Caki2 (cell line): ENCODE measurements at places on chromosomes 11 and 22.
A peak's percentile ranks its signal among the peaks of the same experiment; 100 is the strongest.

DNA sequence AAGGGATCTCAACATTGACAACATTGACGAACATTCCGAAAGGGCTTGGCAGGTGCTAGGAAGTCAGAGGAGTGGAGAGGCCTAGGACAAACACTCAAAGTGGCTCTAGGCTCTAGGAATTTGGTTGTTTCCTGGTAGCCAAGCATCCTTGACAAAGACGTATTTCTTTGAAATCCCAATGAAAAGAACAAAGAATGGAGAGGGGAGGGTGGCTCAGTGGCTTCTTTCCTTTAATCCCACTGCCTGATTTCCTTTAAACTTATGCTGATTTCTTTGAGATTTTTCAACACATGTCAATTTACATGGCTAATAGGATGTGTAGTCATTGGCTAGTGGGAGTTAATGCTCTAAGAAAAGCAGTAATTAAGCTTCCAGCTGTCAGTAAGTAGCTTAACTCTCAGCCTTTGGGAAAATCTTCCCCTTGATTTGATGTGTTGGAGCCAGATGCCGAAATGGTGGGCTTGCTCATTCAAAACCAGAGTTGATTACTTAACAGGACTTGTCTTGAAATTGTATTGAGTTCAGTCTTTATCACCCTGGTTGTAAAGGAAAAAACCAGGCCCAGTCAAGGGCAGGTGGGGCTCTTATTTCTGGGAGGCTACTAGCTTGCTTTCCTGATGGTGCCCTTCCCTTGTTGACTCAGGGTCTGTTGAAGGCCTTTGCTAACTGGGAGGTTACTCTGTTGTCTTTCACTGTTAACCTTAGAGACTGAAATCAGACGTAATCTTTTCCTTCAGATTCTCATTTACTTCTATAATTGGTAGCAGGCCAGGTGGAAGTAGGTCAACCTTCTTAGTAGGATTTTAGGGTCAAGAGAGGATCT lies 44.6 kb upstream of the SORL1-AS1 start:
- DNase-seq: no peak

GRCh38 chr11:47413908-47414684 lies 5.7 kb downstream of the SLC39A13 start:
- DNase-seq: no peak

DNA sequence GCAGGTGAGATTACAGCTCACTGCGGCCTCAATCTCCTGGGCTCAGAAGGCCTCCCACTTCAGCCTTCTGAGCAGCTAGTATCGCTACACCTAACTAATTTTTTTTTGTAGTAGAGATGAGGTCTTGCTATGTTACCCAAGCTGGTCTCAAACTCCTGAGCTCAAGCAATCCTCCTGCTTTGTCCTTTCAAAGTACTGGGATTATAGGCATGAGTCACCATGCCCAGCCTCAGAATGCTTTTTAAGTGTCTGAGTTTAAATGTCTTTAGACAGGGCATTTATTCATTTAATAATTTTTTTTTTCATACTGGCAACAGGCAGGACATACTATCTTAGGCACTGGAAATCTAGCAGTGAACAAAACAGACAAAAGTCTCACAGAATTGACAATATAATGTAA lies 27.7 kb downstream of the LRP4 start:
- no peak for DNase-seq

DNA sequence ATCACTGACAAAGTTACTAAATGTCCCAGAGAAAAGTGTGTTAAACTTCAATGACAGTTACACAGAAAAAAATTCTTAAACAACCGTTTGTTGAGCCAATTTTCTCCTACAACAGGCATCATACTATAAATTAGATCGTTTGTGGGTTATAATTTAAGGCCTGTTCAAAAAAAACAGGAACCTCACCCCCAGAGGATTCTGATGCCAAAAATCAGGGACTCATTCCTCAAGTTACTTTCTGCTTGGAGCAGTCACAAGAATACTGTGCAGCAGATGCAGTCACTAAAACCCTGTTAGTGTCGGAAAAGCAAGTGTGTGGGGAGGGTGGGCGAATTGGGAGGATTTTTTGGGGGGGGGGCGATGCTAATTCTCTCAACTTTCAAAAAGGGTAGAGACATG lies 657 bp downstream of the CWC15 start:
- DNase-seq: no peak

DNA sequence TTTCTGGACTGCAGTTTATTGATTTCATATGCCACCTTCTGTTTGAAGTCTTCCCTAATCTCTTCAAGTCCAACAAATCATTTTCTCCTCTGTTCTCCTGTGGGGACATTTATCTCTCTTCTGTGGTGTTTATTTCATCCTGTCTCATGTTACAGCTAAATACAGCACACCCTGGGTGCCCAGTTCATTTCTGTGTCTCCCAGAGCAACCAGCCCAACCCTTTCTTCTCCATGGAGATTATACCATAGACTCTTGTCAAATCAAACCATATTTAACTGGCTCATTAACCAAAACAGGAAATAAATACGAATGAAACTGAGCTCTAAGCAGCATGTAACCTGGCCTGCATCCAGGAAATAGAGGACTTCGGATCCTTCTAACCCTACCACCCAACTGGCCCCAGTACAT lies at the start of gene MS4A8:
MS4A8 (plus strand) TSS at position 329 of the 408 bp plus-strand sequence. CDS start 1,249 bp downstream, outside the sequence.
- no peak for DNase-seq

GRCh38 chr22:46453006-46453828 lies 84.2 kb downstream of the CELSR1 start:
- DNase-seq: no peak

GRCh38 chr11:833114-833791 lies 501 bp downstream of the CD151 start:
- peak; percentile 70 for DNase-seq

DNA sequence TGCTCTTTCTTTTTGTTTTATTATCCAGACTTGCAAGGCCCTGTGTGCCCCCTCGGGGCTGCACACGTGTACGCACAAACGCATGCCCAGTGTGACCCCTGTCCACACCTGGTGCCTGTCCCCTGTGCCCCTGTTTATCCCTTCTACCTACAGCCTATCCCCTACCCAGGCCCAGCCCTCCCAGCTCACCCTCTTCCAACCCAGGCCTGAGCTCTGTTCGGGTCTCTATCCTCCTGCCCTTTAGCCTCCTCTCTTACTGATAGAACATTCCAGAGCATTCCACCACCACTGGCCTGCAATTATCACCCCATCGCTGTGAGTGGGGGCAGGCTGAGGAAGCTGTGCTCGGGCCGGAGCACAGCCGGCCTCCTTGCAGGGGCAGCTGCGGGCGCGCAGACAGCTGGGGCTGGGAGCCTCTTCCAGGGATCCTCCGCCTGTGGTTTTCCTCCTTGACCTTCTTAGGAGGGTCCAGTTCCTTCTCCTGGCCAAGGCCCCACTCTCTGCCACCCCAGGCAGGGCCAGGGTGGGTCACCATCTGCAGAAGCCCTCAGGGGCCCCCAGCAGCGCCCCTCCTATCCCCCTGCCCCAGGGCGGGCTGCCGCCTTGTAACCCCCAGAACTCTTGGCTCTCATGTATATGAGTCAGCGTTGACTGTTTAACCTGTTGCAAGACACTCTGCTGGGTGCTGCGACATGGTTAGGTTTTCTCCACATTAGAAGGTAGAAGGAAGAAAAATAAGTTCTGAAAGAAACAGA lies 41.8 kb upstream of the KCNQ1OT1 start:
- peak; percentile 30 for DNase-seq

DNA sequence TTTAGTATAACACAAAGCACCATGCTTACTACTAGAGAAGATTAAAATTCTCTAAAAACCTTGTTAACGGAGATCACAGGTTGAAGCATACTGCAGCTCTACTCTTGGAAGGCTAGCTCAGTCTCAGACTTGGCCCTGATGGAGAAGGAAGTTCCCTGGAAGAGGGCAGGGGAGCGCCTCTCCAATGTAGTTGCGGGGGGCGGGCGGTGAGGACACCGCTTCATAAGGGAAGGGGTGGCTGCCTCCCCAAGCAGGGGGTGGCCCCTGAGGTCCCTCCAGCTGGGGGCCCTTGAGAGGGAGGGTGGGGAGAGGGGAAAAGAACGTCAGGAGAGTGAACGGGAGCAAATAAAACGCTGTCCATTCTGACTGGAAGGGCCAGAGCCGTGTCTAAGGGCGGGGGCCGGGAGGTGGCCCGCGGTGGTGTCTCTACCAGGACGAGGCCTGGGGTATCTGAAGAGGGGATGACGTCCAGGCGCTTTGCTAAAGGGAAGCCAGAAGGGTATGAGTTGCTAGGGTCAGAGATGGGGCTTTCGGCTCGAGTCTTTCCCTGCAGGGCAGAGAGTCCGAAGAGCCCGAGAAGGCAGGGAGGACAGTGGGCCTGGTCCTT lies 553 bp upstream of the USP47 start:
- no peak for DNase-seq

- peak; percentile 79 for DNase-seq
Observed at GRCh38 chr11:132704781-132705375, 827.4 kb downstream of the OPCML start.

DNA sequence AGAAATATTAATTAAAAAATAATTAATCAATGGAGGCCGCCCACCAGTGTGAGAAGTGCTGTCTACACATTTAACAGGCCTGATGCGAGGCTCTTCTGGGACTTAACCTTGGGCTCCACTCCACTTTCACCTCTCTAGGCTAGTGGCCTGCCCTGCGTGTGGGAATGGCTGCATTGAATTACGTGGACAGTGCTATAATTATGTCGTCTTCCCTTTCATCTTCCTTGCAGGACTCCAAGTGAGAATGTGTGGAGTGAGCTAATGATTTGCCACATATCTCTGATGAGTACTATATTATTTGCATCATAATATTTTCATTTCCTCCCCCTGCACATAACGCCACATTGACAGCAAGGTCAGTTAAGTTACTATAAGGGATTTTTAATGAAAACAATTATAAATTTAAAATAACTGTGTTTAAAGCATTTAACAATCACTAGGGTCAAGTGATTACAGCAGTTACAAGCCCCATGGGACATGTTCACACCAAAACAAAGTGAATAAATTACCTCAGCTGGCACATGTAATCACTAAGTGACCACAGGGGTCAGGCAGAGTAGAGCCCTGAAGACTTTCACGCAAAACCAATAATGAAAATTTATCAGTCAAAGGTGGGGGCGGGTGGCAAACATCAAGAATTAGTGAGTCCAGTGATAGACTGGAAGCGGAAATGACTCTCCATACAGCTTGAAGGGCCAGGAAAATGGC lies 63.5 kb downstream of the MPPED2 start:
- no peak for DNase-seq

GRCh38 chr11:58075781-58076180 lies 45.0 kb downstream of the OR6Q1 start:
- DNase-seq: no peak

GRCh38 chr11:79264284-79264683 lies 176.5 kb downstream of the TENM4 start:
- no peak for DNase-seq

- no peak for DNase-seq
Observed at GRCh38 chr11:116867619-116868018, 30.2 kb upstream of the APOA1 start.

- no peak for DNase-seq
Observed at GRCh38 chr11:103112364-103112763, 3.1 kb downstream of the DYNC2H1 start.

GRCh38 chr11:132463295-132464002 lies 1068.9 kb downstream of the OPCML start:
- no peak for DNase-seq

GRCh38 chr11:2425506-2425905 lies 18.8 kb downstream of the TRPM5 start:
- DNase-seq: no peak

- DNase-seq: no peak
Observed at GRCh38 chr11:20015529-20016427, 144.5 kb downstream of the DBX1 start.

GRCh38 chr11:123428116-123428715 lies 1.9 kb upstream of the GRAMD1B start:
- DNase-seq: no peak

GRCh38 chr11:68118706-68119448 lies 2.3 kb downstream of the CHKA start:
- no peak for DNase-seq
